NCI-H510A treated with DMSO at 0.1 percent for 48 hours (cell line): ENCODE measurements at places on chromosomes 16 and 17.

DNA sequence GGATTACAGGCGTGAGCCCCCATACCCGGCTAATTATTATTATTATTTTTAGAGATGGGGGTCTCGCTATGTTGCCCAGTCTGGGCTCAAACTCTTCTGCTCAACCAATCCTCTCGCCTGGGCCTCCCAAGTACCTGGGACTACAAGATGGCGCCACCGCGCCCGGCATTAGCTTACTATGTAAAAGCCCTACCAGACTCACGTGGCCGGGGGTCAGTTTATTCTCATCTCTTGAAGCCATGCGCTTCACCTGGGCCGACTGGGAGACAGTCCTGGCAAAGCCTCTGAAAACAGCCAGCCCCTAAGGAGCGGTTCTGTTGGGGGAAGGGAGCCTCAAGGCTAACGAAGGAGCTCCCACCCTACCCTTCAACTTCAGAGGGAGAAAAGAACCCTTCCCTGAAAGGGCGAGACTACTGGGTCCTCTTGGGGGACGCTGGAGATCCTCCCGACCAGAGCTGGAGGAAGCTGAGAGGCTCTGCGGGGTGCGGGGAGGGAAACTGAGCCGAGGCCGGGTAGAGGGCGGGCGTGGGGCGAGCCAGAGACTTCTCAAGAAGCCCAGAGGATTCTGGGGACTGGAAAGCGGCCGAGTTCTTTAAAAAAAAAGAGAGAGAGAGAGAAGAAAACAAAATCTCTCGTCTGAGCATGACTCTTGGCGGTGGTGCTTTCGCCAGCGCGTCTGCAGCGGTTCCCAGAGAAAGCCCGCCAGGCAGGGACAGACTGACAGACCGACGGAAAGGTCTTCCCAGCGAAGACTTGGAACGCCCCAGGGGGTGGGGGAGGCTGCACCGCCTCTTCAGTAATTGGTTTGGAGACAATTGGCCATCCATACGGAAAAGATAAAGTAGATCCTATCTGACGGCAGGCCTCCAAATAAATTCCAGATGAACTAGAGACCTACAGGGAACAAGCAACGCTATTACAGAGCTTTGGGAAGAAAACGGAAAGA lies 5.6 kb upstream of the TUBG2 start:
- DNase-seq, result no peak

DNA sequence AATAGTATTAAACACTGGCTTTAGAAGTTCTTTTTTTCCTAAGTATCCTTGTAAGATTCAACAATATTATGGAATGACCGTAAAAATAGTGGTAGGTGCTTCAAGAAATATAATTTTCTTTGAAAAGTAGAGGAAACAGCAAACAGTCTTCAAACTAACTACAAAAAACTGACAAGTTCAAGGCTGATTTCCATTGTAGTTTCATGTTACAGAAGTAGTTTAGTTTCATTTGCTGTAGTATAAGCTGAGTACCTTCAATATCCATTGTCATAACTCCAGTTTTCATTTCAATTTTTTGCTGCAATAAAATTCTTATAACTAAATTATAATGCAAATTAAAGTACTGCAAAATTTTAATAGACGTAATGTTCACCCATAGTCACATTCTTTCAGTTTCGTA lies 19.3 kb downstream of the PHKB start:
- DNase-seq, result no peak

GRCh38 chr16:49632086-49632794 lies 223.7 kb downstream of the ZNF423 start:
- no peak for DNase-seq

DNA sequence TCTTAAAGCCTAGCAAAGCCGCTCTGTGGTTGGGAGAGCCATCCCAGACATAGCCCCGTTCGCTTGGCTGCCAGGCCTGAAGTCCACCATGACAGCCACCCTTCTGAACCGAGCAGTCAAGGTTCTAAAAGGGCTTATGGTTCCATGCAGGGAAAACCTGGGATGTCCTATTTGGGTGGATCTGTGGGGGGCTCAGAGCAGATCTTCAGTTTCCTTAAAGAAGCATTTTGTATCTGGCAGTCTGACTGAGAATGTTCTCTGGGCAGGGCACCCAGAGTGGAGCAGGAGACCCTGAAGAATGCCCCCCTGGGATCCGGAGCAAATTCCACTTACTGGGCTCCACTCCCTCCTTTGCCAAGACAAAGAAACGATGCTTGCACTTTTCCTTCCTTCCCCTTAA lies 127.2 kb downstream of the IRX5 start:
- no peak for DNase-seq

DNA sequence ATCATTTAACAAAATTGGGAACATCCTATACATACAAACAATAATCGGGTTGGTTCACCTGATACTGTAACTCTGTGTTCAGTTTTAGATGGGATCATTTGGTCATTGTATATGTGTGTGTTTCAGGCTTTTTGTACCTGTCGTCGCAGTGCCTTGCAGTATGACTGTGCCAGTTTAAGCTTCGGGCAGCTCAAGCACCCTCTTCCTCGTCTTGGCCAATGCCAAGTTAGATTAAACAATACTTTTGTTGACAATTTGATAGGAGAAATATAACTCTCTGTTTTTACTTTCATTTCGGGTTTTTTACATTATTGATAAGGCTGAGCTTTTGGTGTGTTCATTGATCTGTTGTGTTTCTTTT lies 37.0 kb upstream of the ARHGAP17 start:
- no peak for DNase-seq

DNA sequence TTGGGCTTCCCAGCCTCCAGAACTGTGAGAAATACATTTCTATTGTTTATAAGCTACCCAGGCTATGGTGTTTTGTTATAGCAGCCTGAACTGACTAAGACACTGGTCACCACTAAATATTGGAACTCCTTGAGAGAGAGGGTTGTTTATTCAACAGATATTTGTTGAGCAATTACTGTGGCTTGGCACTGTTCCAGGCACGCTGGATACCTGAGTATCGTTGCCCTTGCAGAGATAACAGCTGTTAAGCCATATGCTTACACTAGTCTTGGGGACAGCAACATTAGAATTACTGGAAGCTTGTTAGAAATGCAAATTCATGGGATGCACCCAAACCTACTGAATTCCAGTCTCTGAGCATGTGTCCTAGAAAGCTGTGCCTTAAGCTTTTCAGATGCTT lies 230.7 kb downstream of the HS3ST4 start:
- peak; percentile 92 for DNase-seq

- DNase-seq, result no peak
These were observed 99.7 kb downstream of the ZNF778 start for GRCh38 chr16:89317101-89317671.

DNA sequence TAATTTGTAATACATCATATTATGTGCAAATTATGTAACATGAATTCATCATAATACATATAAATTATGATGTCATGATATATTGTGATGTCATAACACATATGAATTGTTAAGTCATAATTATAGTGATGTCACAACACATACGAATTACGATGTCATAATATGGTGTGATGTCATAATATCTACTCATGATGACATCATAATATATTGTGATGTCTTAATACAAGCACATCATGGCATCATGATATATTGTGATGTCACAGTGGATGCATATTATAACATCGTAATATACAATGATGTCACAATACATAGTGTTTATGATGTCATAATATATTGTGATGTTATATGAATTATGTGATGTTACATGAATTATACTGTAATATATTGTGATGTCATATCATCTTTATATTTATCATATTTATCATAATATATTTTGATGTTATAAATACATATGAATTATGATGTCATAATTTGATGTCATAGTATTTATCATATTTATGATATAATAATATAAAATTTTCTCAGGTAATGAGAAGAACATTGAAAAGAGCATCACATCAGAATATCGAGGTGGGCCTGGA lies 1793.0 kb downstream of the TP53TG3F start:
- no peak for DNase-seq
